ENCODE measurements at places on chromosomes 5 and 9. TPM values are rescaled to one million over a fixed set of nuclear protein-coding genes. Genes with fewer than 3 reads are reported as not detected.

DNA sequence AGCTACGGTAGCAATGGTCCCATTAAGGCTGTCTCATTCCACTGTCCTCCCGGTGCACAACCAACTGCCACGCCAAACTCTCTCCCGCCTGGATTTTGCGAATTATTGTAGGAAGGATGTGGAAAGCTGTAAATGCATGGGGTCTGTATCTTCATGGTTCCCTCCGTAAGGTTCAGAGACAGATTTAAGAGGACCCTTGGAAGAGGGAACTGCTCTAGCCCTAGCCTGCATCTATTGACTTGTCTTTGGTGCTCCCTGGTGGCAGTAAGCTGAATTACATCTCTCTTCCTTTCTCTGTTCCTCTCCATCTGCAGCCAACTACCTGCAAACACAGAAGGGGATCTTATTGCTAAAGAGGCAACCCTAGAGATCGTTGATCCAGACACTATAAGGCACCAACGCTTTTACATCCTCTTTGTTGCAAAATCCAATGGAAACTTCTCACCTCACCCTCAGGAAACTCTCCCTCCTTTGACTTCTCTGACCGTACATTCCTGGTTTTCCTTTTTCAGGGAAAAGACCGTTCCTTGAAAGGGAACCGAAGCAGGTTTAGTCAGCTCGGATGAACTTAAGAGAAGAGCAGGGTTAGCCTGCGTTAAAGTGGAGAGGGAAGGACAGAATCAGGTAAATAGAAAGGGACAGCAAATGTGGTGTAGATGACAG is 11.9 kb downstream of the CAPSL start:
- peak; percentile 80 for DNase-seq

DNA sequence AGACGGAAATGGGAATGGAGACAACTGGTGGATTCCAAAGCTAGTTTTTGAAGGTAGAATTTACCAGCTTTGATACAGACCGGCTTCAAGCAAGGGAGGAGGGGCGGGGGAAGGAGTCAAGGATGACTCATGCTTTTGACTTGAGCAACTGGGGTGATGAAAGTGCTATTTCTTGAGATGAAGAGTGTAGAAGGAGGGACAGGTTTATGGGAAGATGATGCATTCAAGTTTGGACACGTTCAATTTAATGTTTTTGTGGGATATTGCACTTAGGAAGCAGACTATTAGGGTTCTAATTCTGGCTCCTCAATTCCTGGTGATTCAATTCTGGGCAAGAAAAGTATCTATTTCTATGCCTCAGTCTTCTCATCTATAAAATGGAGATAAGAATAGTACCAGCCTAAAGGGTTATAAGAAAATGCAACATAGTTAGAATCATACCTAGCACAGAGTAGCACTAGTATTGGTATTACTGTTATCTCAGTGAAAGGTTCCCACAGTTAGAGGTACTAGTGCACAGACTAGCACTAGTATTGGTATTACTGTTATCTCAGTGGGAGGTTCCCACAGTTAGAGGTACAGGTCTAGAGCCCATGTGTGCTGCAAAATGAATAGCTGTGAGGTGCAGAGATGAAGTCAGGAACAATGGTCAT is 4.6 kb downstream of the NIPAL4 start:
- DNase-seq: no peak

The PCA3 gene
- not detected for total RNA-seq

The QRFP gene
- total RNA-seq: not detected

The DOCK2 gene
- total RNA-seq: 196 TPM

DNA sequence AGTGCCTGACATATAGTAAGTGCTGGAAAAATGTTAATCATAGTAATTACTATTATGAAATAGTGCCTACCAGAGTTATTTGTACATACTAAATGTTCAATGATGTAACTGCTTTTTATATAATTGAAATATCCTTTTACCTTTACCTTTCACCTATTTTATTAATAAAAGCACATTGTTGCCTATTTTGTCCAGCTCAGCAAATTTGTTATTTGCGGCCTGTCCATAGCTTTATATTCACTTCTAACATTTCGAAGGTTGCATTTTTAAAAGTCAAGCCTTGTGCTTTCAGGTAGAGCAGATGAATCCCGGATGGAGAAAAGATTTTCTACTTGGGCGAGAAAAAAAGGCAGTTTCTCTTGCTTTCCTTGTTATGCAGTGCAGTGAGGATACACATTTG is 119.3 kb downstream of the TLE1 start:
- no peak for DNase-seq

The EIF4EBP3 gene
- 8.3 TPM for total RNA-seq

DNA sequence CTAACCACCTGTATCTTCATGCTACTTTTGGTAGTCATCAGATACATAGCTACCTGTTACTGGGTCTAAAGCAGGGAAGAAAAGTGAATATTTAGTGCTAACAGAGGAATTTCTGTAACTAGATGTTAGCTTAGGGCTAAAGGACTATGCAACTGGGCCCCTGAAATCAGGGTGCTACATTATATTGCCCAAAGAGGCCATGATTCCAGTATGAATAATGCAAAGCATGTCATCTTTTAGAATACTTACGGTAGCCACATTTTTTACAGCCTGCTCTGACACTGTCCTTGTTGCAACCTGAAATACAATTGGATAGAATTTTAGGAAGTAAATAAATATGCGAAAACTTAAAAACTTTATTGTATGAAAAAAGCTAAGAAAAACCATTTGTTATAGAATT is 14.4 kb downstream of the SREK1IP1 start:
- no peak for DNase-seq

GRCh38 chr9:119956111-119956510 is 586.9 kb upstream of the BRINP1 start:
- no peak for DNase-seq

GRCh38 chr9:134320868-134321471 is 5.3 kb upstream of the RXRA start:
- no peak for DNase-seq

GRCh38 chr5:38669361-38669880 is 113.0 kb upstream of the LIFR start:
- no peak for DNase-seq

DNA sequence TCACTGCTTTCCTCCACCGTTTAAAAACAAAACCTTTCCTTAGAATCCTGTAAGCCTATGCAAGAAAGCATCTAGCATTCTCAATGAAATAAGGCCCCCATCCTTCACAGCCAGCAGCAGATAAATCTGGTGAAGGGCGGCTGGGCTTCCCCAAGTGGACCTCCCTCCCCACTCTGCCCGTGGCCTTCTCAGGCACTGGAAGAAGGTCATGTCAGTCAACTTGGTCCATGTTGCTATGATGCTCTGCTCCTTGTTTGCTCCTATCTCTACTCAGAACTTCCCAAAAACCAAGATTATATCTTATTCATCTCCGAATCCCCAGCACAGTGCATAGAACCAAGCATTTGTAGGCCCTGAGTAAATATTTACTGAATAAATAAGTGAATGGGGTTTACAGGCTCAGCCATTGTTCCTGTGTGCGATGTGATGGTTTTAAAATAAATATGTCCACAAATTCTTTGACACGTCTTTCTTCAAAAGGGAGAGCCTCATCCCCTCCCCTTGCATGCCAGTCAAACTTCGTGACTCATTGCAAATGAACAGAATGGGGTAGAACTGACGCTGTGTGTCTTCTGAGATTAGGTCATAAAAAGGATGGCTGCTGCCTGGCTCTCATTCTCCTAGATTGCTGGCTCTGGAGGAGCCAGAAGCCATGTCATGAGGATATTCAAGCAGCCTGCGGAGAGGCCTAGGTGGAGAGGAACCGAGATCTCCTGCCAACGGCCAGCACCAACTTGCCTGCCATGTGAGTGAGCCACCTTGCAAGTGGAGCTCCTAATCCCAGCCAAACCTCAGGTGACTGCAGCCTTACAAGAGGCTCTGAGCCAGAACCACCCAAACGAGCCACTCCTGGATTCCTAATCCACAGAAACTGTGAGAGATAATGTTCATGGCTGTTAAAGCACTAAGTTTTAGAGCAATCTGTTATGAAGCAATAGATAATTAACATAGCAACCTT is 70.5 kb downstream of the MED27 start:
- DNase-seq: no peak

GRCh38 chr5:177358370-177358819 is 671 bp downstream of the RGS14 start:
- no peak for DNase-seq

DNA sequence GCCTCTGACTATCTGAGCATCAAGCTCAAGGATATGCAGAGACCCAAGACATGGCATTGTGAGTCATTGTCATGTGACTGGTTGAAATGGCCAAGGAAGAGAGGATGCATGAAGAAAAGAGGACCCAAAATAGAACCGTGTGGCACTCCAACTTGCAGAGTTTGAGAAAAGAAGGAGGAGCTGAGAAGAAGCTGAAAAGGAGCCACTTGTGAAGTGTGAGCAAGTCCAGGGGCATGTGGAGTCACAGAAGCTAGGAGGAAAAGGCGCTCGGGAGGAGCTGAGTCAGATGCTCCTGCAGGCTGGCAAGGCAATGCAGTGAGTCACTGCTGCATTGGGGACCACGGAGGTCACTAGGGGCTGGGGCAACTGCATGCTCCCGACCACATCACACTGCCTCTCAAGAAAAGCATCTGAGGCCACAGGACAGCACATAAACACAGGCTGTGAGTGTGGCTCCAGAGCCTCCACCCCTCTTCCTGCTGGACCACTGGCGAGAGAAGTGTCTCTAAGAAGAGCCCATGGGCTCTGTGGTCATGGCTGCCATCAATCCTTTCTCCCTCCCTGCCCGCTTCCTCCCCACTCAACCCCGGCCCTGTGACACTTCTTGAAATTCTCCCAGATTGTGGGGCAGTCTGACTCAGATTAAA is 197.6 kb downstream of the DRD1 start:
- no peak for DNase-seq

The SETD9 gene
- 13.3 TPM for total RNA-seq

DNA sequence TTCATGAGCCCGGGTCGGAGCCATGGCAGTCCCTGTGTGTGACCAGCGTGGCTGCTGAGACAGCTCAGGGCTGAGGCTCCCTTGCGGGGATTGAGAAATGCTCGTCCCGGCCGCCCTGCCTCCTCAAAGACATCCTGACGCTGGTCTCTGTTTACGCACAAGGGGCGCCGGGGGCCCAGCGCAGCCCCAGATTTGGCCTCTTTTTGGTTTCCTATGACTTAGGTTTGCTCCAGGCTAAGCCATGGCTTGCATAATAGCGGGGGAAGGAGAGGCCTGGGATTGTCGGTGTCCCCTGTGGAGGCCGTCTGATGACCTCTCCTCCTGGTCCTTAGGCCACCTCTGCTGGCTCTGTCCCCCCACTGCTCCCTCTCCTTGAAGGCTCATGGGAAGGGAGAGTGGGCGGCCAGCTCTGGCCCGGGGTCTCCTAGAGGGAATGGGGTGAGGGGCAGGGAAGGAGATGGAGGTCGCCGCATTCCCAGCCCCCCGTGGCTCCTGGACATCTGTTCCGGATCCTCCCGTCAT is 3.5 kb downstream of the LAMC3 start:
- DNase-seq: no peak

The ANKRD34B gene
- total RNA-seq: not detected

DNA sequence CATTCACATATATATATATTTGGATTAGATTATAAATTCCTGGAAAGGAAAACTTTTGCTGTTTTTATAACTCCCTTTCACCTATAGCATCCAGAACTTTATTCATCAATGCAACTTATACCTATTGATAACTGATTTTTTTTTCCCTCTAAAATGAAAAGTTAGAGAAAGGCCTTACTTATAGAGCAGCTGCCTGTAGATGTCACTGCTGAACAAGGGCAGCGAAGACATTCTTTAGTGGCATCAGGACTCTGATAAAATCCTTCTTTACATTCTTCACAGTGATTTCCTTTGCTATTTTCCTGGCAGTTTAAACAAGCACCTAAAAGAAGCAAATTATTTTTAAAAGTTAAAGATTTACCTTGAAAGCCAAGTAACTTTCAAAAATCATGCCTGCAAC is 32.3 kb upstream of the CDK5RAP2 start:
- DNase-seq: peak; percentile 8

The CNTLN gene
- not detected for total RNA-seq

DNA sequence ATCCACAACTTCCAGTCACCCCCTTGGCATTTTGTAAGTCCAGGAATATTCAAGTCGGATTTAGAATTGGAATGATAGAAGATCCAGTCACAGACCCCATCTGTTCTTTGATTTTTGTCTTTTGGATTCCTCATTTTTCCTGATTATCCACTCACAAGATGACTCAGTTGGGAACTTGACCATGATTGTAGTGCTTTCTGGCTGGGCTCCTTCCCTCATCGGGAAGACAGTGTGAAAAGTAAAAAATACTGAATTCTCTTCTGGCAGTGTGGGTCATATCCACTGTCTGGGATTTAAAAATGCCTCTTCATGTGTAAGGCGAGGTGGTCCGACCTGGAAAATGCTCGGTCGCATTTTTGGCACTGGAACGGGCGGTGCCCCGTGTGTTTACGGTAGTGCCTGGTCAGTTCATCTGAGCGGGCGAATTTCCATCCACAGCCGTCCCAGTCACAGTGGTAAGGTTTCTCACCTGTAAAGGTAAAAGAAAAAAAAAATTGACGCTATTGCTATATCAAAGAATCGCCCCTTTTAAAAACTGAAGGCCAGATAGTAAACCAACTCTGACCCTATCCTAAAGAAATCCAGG is 4.0 kb downstream of the KLF4 start:
- DNase-seq: no peak

The BSPRY gene
- total RNA-seq: 0.98 TPM

The LRRC19 gene
- total RNA-seq: not detected

- no peak for DNase-seq
Observed at GRCh38 chr5:100424017-100424416, 111.2 kb upstream of the FAM174A start.

GRCh38 chr5:43279548-43280274 is 33.5 kb downstream of the HMGCS1 start:
- DNase-seq: no peak

GRCh38 chr5:93145767-93146166 is 435.3 kb downstream of the NR2F1-AS1 start:
- DNase-seq: no peak

DNA sequence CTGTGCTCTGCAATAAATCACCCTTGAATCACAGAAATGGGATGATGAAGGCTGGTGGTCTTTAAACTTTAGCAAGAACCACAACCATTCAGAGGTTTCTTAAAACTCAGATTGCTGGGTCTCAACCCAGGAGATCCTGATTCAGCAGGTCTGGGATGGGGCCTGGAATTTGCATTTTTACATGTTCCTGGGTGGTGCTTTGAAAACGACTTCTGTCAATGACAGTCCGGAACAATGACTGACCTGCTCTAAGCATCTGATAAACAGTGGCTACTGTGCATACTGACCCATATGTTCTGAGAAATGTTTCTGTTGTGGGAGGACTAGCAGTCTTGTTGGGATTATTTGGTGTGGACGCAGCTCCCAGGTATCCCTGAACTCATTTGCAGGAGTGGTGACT is 92.7 kb downstream of the GADD45G start:
- no peak for DNase-seq

The EFCAB9 gene
- total RNA-seq: not detected

The FBP2 gene
- total RNA-seq: not detected

GRCh38 chr5:14217587-14217986 is 74.4 kb downstream of the TRIO start:
- DNase-seq: no peak

The PRDM9 gene
- not detected for total RNA-seq

- no peak for DNase-seq
Observed at GRCh38 chr5:118125687-118126086, 862.7 kb downstream of the DTWD2 start.

The C8G gene
- 2.2 TPM for total RNA-seq

GRCh38 chr5:53438079-53438478 is 42.4 kb upstream of the FST start:
- DNase-seq: no peak

All from OCI-LY7 (cell line).